Activated naive CD4-positive, alpha-beta T cell (primary cell): ENCODE measurements at places on chromosomes 6 and 20.

GRCh38 chr6:91718198-91718597 lies 1131.3 kb upstream of the MAP3K7 start:
- no peak for DNase-seq

GRCh38 chr20:8399947-8400346 lies 267.9 kb downstream of the PLCB1 start:
- DNase-seq: no peak

DNA sequence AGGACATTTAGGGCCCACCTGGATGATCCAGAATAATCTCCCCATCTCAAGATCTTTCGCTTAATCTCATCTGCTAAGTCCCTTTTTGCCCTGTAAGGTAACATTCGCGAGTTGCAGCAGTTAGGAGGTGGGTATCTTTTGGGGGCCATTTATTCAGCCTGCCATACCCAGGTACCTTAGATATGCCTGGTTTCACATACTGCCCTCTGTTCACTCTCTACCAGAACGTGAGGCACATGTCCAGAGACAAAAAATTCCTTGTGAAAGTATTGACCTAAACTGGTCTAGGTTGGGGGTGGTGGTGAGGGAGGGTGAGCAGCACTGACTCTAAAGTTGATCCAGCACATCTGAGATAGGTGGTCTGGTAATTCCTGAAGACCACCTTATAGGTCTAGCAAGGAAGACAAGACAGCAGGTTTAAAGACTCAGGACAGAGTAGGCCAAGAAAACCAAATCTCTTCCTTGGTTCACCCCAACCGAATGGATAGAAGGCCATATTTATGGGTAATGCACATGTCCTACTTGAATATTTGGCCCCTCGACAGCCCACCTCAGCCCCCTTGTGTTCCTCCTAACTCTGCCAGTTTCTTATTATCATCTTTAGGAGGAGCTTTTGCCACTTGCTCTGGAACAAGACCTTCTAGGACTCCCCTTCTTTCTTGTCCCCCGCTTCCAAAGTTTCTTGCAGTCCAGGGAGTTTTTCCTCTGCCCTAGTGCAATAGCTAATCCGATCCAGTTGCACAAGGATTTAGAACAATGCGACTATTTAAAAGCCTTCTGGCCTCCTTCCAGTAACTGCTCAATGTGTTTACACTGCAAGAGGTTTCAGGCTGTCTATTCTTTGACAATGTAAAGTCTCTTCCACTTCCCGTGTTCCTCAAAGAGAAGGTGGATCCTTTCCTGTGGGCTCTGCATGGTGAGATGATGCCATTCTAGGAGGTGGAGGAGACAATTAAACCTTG lies 213.0 kb upstream of the LAMP5 start:
- no peak for DNase-seq

DNA sequence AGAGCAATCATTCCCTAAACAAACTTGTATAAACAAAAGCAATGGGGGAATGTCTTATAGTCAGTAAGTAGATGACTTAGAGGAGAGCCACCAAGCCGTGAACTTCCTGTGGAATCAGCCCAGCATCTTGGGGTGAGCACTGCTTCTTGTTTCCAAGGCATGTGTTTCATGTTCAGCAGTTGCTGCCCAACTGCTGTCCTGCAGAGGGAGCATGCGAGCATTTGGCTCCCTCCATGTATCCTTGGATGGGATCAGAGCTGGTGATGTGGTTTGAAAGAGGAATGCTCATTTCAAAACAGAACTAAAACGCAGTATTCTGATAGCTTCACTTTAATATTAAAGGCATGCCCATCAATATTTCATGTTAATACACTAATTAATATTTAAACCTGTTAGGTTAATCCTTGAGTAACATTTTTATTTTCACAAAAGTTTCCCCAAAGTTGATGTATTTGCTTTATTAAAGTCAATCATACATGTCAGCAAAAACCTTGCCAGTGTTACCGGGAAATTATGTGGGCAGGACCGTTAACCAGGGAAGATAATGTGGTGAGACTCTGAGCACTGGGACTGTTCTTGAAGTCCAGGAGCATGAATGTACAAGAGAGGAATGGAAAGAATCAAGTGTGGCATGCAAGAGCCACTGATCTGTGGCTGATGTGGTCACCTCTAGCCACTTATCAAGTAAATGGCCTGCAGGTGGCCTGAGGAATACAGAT lies 172.1 kb upstream of the GGTLC1 start:
- no peak for DNase-seq

GRCh38 chr20:4435225-4435624 lies 286.5 kb upstream of the PRND start:
- DNase-seq: no peak

DNA sequence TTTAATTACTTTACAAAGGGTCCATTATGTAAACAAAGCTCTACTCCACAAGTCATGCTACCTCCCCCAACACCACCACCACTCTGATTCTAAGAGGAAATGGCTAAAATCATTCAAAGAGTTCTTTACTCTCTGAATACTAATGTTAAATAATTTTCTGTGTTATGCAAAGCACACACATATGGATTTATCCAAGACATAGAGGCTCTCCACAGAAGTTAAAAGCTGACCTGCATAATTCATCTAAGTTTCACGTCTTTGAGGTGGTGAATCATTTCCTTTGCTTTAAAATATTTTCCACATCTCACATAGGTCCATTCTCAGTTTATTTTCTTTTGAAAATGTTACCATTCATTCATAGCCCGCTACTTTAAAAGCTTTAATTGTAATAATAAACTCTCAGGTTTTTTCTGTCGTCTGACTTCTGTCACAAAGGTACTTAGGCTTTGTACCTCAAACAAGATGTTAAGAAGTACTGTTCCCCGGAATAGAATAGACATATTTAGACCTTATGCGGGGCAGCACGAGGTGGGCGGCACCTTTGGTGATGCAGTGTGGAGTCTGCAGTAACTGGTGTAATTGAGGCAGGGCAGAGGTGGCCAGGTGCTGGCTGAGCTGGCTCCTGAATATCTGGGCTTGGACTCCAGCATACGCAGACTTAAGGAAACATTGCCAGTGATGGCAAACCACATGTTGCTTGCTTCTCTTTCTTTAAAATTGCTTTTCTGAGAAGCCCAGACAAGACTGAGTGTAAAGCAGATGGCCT lies 55.8 kb downstream of the KIF6 start:
- DNase-seq: no peak

DNA sequence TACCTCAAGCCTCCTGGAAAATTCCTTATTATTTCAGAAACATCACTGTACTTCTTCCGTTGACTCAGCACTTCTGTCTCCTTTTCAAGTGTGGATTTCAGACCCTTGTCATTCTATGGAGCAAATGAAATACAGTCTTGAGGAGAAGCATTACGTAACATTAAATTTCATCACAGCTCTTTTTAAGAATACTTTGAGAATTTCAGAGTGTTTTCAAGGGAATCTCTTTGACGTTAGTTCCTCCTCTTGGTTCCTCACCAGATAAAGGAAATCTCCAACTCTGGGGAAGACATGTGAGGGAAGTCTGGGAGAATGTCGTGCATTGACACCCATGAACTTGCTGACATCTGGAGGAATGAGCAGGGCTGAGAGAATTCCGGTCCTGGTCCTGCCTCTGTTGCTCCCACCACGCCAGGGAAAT lies 32.3 kb downstream of the UST start:
- no peak for DNase-seq

- DNase-seq: no peak
These were observed 7.7 kb upstream of the ZNF334 start for GRCh38 chr20:46520976-46521579.

DNA sequence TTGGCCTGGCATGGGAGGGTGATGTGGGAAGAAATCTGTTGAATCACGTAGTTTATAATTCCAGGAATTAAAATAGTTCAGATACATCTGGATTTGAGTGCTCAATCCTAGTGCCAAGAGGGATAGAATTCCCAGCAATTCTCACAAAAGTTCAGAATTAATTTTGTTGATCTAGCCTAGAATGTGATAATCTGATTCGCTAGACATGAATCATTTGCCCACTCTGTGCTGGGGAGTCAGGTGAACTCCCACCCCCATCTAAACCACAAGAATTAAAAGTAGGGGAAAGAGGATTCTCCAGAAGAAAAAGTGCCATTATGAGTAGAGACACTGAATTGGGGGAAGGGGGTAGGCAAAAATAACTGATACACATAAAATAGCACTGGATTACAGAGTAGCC lies 85.0 kb downstream of the LIN28B start:
- no peak for DNase-seq

GRCh38 chr6:105911106-105911629 lies 175.0 kb upstream of the PRDM1 start:
- no peak for DNase-seq

GRCh38 chr6:42436825-42437224 lies 14.9 kb downstream of the TRERF1 start:
- DNase-seq: no peak

- no peak for DNase-seq
These were observed 66.5 kb downstream of the MRPL14 start for GRCh38 chr6:44060612-44061374.

DNA sequence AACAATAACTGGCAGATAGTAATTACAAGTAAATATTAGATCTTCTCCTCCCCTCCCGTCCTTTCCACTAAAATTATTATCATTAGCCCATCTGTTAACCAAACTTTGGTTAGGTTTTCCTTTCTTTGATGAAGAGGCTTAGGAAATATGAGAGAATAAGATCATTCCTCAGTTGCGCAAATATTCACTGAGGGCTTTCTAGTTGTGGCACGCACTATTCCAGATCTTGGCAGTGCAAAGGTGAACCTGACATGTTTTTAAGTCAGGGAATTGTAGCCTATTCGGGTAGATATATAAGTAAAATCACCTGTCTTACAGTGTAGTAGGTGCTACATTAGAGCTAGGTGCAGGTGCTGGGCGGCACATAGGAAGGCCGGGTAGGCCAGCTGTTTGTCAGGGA lies 31.1 kb downstream of the RNF217 start:
- no peak for DNase-seq

DNA sequence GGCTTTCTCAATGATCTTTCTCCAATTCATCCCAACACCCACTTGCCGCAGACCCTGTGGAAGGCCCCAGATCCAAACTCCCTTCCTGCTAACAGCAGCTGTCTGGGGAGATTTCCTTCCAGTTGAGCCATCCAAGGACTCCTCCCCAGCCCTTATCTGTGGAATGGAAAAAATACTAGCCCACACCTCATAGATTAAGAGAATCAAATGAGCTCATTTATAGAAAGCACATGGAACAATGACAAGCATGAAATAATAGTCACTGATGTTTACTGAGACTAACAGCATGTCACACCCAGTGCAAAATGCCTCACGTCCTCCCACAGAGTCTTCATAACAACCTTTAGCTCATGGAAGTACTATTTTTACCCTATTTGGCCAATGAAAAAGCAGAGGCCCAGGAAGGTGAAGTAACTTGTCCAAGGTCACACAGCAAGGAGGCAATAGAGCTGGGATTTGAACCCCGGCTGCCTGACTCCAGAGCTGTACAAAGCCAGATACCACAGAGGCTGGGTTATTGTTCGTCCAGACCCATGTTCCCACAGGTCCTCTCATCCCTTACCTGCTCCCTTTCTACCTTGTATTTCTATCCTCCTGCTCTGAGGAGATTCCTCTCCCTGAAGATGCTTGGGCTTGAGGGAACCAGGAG lies 23.4 kb upstream of the PTGIS start:
- no peak for DNase-seq

GRCh38 chr6:96626759-96627364 lies 63.9 kb downstream of the FHL5 start:
- DNase-seq: no peak

GRCh38 chr6:4550227-4550597 lies 226.0 kb upstream of the CDYL start:
- DNase-seq: no peak

DNA sequence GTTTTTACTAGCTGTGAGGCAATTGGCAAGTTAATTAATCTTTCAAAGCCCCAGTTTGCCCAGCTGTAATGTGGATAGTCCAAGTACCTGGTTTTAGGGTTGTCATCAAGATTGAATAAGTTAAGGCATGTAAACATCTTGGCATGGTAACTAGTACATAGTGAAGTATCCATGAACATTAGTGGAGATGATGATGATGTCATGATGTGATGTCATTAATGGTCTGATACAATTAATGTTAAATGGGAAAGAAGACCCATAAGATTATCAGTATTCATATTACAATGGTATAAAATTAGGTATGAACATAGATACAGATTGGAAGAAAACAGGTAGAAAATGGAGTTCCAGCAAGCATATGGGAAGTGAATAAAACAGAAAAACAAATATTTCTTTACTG lies 5.3 kb downstream of the EPB41L1 start:
- no peak for DNase-seq

GRCh38 chr20:57277398-57278105 lies 11.1 kb upstream of the BMP7 start:
- no peak for DNase-seq

- no peak for DNase-seq
These were observed 27.8 kb upstream of the SMOC2 start for GRCh38 chr6:168413018-168413720.

- DNase-seq: no peak
These were observed 92.4 kb downstream of the PPP1R14C start for GRCh38 chr6:150235218-150235617.

DNA sequence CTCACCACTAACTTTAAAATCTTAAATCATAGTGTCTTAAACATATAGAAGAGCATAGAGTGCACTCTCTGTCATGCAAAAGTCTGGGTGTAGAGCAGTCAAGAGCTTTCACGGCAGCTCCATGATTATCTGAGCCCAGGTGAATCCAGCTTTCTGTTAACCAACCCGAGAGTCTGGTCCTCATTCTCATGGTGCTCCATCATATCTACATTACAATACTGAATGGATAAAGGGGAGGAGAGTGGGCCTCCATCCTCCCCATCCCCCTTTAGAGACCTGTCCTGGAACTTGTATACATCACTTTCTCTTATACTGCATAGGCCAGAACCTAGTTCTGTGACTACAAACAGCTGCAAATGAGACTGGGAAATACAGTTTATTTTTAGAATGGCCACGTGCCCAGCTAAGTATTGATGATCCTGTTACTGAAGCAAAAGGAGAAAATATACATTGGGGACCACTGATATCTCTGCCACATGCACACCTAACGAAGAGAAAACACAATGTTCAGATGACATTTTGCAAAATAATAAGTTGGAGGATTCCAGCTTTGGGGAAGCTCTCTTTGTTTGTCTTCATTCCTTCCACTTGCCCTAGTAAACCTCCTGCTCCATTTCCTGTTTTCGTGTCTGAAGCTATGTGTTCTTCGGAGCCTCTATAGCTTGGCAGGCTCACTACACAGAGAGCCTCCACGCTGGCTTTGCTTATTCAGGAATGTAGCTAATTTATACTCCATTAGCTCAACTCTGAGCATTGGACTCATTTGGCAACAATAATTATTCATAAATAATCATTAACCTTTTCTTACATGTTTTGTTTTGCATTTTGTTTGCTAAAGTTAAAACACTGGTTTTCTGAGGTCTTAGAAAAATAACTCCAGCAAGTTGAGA lies 110.1 kb downstream of the IYD start:
- DNase-seq: no peak

DNA sequence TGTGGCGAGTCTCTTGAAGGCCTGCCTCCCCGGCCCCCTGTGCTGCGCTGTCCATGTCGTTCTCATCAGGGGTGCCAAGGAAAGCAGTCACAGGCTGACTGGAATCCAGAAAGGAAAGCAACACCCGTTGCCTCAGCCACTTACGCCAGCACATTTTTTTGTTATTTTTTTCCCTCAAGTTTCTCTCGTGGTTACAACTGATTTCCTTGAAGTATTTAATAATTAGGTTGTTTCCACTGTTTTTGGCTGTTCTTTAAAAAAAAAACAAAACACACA lies 17.9 kb upstream of the SLC22A1 start:
- no peak for DNase-seq

- no peak for DNase-seq
These were observed 517.5 kb downstream of the CDKAL1 start for GRCh38 chr6:21051777-21052176.

- no peak for DNase-seq
These were observed 3.6 kb upstream of the SLC17A4 start for GRCh38 chr6:25750906-25751305.

GRCh38 chr20:50314678-50315335 lies 124.2 kb downstream of the CEBPB start:
- no peak for DNase-seq
